ENCODE measurements at places on chromosomes 4 and X. TPM values are rescaled to one million over a fixed set of nuclear protein-coding genes. Genes with fewer than 3 reads are reported as not detected.

The ADGRG4 gene
- total RNA-seq, result not detected

The WWC2 gene
- total RNA-seq, result 32.0 TPM

The EMCN gene
- total RNA-seq, result 70.4 TPM

The HSFX2 gene
- total RNA-seq, result 2.0 TPM

The AMBN gene
- not detected for total RNA-seq

The FAM236C gene
- total RNA-seq, result not detected

DNA sequence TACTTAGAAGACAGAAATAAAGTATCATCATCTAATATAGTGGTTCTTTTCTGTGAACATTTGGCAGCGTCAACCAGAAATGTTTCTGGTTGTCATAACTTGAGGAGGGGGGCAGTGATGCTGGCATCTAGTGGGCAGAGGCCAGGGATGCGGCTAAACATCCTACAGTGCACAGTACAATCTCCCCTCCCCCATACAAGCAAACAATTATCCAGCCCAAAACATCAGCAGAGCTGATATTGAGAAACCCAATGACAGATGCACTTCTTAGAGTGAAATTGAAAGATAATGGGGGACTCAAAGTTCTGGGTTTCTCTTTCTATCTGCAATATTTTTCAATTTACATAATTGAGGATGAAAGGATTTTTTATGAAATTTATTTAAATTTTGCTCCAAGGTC is 1.9 kb upstream of the EIF1AX start:
- DNase-seq, result peak; percentile 3

DNA sequence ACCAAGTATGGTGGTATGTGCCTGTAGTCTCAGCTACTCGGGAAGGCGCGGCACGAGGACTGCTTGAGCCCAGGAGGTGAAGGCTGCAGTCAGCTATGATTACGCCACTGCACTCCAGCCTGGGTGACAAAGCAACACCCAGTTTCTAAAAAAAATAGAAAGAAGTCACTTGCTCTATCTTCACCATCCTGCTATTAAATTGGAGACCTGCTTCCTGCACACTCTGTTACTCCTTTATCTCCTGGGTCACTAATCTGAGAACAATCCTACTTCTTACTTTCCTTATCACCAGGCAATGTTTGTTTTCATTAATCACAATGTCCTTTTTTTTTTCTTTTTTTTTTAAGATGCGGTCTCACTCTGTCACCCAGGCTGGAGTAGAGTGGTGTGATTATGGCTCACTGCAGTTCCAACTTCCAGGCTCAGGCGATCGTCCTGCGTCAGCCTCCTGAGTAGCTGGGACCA is 16.2 kb downstream of the PRKX start:
- DNase-seq, result no peak

DNA sequence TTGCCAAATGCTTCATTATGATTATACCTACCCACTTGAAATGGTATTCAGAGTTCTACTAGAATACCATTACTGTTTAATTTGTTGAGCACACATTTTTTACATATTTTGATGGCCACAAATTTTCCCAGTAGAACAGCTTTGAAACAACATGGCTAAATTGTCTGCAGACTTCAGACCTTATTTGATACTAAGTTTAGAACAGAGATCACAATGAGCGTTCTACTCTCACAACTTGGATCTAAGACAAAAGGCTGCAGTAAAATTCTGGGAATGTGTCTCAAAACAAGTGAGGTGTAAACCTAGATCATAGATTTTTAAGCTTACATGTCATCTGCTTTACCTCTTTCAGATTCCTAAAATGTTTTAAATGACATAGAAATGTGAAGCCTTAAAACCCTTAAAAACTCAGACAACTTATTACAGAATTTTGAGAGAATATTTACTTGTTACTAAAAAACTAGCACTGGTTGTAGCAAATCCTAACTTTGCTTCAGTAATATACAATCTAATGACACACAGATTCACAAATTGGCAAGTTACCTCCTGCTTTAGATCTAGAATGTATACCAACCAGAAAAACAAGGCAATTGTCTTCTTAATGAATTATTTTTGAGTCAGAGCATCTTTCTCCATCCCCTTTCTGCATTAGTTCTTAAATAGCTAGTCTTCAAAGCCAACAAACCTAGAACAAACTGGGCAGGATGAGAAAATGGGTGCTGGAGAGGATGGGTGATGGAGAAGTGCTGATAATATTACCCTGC is 243.3 kb downstream of the SLC7A11 start:
- DNase-seq, result no peak

- DNase-seq, result no peak
Measured at GRCh38 chrX:94524867-94525266, 850.9 kb downstream of the FAM133A start.

GRCh38 chr4:115453416-115453815 is 340.0 kb upstream of the NDST4 start:
- DNase-seq, result no peak

DNA sequence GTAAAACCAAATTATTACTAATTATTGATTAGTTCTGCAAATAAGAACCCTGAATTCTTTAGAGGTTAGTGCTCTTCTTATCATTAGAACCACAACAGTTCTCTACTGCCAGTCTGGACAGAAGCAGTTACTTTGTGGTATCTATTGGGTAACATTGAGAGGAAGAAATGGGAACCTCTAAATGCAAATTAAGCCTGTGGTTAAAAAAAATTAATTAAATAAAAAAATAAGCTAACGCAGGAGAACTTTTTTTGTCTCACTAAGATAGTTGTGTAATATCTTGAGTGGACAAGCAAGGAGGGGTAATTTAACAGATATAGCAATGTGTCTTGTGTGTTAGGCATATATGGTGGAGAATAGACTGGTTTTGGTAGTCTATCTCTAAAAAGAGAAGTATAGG is 32.9 kb upstream of the TET2 start:
- no peak for DNase-seq

- DNase-seq, result peak; percentile 31
Measured at GRCh38 chrX:40175511-40176350, 78.0 kb upstream of the BCOR start.

Data from endothelial cell (in vitro differentiated cells).